ENCODE measurements at places on chromosomes 12 and 14. TPM values are rescaled to one million over a fixed set of nuclear protein-coding genes. Genes with fewer than 3 reads are reported as not detected.
A peak's percentile ranks its signal among the peaks of the same experiment; 100 is the strongest.

- no peaks in the 10 kb centered on the region for H3K4me1 ChIP-seq
- DNase-seq = peak; percentile 50
- no peaks in the 10 kb centered on the region for H3K36me3 ChIP-seq
- no peak overlapping the region for H3K4me3 ChIP-seq
- no peak overlapping the region for H3K27ac ChIP-seq
Observed at GRCh38 chr14:20855652-20856291, 35.4 kb upstream of the RNASE3 start.

The SERPINA12 gene
- not detected for total RNA-seq

The CABP1 gene
- total RNA-seq = 0.50 TPM

DNA sequence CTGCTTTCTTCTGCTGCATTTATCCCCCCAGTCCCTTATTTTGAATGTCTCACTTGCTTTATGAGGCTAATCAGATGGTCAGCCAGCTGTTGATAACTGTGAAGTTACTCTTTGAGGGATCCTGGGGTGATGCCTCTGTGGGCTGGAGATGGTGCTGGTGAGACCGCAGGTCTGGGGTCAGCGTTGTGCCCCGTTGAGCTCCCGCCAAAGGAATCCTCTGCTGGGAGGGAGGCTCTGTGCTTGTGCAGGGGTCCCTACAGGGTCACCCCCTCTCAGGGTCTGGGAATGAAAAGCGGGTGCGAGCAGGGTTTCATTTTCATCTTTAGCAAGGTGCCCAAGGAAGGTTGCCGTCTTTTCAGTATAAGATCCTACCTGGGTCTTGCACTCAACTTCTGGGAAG, 161.2 kb upstream of the RTL1 start:
- H3K36me3 ChIP-seq = no peaks in the 10 kb centered on the region
- H3K4me3 ChIP-seq = no peak overlapping the region
- peaks cover 3% of the 10 kb centered on the region for H3K27me3 ChIP-seq
- no peaks in the 10 kb centered on the region for H3K4me1 ChIP-seq

DNA sequence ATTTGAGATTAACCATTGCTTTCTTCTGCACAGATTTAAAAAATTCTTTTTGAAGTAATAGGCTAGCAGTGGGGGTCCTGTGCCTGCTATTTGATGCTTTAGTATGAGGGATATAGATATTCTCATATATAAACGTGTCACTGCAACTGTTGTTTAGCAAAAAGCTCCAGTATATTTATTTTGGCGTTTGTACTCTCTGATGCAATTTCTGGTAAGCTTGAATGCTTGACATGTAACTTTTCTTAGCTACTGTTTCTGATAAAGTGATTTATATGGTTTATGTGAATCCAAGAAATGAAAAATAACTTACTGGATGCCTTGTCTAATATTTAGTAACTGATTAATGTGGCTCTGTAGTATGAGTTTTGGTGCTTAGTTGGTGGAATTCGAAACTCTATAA, 77.1 kb downstream of the TTLL5 start:
- peaks cover 26% of the 10 kb centered on the region for H3K36me3 ChIP-seq
- no peaks in the 10 kb centered on the region for H3K27me3 ChIP-seq
- no peak overlapping the region for H3K27ac ChIP-seq
- H3K4me3 ChIP-seq = no peak overlapping the region

The SMIM10L1 gene
- 7.9 TPM for total RNA-seq
